ENCODE measurements at places on chromosomes 2 and 18. TPM values are rescaled to one million over a fixed set of nuclear protein-coding genes. Genes with fewer than 3 reads are reported as not detected.

PSMA8 gene
- 0.39 TPM for polyA plus RNA-seq

FAM124B gene
- 0.13 TPM for polyA plus RNA-seq

DNA sequence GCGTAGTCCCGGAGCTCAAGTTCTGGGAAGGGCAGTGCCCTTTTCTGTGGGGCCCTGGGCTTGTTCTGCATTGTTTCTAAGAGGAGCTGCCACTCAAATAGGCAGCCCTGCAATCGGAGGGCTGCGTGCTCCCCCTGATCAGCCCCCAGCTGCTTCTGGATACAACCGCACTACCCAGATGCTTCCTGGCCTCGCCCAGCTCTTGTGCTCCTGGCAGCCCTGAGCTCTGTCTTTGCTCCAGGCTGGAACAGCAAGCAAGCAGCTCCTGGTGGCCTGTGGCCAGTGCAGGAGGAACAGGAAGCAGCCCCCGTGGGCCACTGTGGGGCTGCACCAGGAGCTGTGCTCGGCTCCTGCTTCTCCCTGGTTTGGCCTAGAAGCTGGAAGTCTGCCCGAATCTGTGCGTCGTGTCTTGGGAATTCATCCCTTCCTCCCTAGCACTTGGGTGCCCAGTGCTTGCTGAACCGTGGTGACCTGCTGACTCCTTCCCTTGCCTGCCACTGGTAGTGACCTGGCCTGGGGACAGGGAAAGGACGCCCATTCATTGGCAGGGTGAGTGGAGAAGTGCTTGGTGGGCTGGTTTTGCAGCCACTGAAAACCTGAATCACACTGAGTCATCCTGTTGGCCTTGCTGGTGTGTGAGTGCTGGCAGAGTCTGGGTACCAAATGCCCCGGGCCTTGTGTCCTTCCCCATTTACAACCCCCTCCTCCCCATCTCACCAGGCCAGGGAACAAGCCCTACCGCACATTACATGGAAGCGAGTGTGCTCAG lies 27.3 kb upstream of the NTSR2 start:
- H3K27ac ChIP-seq, result no peak overlapping the region
- peaks cover 3% of the 10 kb centered on the region for H3K27me3 ChIP-seq
- H3K4me3 ChIP-seq, result no peak overlapping the region
- DNase-seq, result no peak
- H3K4me1 ChIP-seq, result peaks cover 17% of the 10 kb centered on the region
- H3K36me3 ChIP-seq, result no peaks in the 10 kb centered on the region

GRCh38 chr2:189999661-190000060 lies 62.9 kb downstream of the MSTN start:
- no peak for DNase-seq
- no peaks in the 10 kb centered on the region for H3K36me3 ChIP-seq
- no peak overlapping the region for H3K4me3 ChIP-seq
- no peak overlapping the region for H3K27ac ChIP-seq

CXCR2 gene
- polyA plus RNA-seq, result 0.03 TPM

DNA sequence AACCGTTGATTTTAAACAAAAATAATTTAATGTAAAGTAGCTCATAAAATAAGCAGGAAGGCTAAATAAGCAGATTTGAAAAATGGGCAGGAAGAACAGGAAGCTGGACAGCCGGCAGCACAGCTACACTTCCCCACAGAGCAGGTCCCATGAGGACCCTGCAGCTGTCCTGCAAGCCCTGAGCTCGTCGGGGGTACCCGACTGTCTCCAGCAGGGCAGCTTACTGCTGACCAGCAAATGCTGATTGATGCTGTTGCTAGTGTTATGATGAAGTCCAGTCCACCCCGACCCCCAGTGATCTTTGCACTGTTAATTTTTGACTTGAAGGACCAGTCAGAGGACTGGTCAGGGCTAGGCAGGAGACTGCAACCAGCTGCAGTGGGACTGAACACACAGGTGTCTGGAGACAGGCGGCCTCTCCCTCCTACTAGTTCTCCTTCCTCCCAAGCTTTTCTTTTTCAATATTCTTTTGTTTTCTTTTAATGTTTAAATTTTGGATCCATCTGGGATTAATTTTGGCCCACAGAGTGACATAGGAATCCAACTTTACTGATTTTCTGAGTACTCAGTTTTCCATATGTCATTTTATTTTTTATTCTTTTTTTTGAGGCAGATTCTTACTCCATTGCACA lies 27.7 kb downstream of the POLE4 start:
- no peak overlapping the region for H3K4me3 ChIP-seq
- DNase-seq, result no peak
- no peaks in the 10 kb centered on the region for H3K36me3 ChIP-seq
- H3K27ac ChIP-seq, result no peak overlapping the region
- no peaks in the 10 kb centered on the region for H3K27me3 ChIP-seq
